Fibroblast of skin of right biceps (primary cell): ENCODE measurements at places on chromosomes 4 and X.
A peak's percentile ranks its signal among the peaks of the same experiment; 100 is the strongest.

DNA sequence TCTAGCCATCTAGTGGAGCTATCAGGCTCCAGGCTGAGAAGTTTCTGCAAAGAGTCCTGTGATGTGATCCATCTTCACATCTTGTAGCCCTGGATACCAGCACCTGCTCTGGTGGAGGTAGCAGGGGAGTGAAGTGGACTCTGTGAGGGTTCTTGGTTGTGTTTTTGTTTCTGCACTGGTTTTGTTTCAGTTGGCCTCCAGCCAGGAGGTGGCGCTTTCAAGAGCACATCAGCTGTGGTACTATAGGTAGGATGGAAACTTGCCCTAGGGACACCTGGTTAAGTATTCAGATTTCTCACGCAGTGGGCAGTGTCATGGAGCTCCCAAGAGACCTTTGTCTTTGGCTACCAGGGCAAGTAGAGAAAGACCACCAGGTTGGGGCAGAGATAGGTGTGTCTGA, 257.5 kb upstream of the SLC7A11 start:
- no peak for DNase-seq

GRCh38 chrX:70052895-70053615, 3.3 kb upstream of the AWAT2 start:
- no peak for DNase-seq

DNA sequence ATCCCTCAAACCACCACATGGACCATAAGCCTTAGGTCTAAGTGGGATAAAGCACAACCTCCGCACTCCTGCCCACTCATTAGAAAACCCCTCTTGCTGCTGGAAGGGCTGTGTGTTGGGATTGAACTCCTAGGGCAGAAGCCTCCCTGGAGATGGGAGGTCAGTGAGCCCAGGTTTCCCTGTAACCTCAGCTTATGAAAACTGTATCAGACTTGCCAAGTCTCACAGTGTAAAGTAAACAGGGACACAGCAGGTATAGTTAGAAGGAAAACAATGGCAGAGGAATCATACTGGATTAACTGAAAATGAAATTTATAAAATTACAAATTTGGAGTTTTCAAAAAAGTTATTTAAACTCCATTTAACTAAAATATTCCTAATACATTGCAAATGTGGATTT, 29.9 kb downstream of the CASP6 start:
- DNase-seq: no peak

DNA sequence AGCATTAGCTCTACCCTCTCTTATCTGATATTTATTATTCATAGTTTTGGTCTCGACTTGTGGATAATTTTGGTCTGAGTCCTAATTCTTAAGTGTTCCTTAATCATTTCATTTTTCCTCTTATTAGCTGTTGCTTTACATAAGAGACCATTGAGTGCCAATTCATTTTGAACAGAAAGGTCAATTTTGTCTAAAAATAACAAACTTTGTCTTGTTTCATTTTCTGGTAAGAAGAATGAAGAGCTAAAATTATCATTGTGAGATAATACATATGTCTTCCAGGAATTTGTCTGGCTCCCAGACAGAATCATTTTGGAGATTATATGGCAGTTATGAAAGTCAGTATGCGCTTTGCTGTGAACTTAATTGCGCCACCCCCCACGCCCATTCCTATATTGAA, 1471.8 kb downstream of the PCDH7 start:
- DNase-seq: no peak

DNA sequence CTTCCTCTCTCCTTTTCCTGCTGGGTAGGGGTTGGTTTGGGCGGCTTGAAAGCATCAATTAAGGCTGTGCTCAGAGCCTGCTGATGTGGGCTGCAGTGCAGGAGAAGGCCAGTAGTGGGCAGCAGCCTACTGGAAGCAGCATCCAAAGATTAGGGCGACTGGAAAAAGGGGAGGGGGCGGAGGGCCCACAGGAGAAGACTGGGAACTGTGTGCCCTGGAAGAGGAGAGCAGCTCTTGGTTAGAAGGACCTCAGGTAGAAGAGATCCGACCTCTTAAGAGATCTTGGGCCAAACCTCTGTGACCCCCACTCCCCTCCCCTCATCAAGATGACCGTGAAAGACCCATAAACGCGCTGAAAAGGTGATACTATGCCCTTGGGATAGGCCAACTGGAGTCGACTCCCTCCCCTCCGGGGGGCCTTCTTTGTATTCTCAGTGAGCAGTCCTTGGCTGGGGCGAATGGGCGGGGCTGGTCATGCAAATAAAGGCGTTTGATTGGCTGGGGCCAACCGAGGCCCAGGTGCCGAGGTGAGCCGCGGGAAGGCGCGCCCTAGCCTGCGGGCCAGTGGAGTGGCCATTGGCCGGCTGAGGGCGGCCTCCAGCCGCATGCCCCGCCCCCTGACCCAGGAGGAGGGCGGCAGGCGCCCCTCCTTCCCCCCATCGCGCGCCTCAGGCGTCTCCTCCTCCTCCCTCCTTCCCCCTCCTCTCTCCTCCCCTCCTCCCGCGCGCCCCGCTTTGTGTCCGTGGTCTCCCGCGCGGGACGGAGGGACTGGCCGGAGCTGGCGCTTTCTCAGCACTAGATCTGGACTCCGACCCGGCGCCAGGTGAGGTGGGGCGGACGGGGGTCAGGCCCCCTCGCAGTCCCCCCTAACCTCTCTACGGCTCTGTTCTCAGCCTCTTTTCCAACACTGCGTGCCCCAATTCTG, 10.1 kb downstream of the DLG3 start:
- DNase-seq: peak; percentile 52

GRCh38 chr4:174658246-174658645, 136.0 kb upstream of the HPGD start:
- DNase-seq: no peak

DNA sequence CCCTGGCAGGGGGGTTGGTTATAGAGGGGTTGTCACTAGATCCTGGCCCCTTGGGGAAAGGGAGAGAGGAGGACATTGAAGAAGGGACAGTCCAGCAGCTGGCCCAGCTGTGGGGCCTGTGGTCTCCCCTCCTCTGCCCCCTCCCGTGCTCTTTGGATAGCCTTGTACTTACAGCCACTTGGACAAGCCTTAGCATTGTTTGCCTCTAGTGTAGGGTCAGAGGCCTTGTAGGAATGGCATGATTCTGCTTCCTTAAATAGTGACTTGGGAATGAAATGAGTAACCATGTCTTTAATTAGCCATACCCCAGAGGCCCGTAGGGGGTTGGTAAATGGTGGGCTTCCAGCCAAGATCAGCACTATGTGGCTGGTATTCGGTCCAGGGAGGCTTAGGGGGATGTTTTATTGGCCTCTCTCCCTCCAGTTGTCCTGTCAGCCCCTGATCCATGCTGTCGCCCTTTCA, 230.6 kb downstream of the PTTG2 start:
- peak; percentile 90 for DNase-seq

DNA sequence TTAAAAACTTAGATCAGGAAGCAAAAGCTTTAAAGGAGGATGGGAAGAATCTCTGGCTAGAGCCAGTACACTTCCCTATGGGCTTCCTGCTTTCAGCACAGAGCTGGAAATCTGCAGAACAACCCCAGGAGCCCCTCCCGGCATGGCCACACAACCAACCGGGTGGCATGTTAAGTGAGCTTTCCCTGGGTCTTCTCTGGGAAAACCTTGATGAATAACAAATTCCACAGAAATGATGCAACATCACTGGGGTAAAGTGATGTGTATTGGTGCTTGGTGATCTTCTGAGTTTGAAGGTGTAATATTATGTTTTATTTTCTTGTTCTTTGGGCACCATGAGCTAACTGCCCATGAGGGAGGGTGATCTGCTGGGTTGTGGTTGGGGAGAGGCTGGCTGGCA, 22.1 kb downstream of the NHS start:
- DNase-seq: peak; percentile 65

GRCh38 chr4:74631338-74631737, 163.0 kb downstream of the BTC start:
- no peak for DNase-seq

DNA sequence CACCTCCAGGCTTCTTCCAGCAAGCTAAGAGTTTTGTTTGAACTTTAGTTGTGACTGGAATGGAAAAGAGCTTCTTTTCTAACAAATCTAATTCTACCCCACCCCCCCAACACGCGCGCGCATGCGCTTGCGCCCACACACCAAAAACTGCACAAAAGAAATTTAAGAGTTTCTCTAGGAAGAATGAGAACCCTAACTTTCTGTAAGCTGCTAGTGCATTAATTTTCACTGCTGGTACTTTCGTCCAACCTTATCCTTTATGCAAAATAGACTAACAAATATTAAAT, 9.0 kb upstream of the INTU start:
- DNase-seq: peak; percentile 26

DNA sequence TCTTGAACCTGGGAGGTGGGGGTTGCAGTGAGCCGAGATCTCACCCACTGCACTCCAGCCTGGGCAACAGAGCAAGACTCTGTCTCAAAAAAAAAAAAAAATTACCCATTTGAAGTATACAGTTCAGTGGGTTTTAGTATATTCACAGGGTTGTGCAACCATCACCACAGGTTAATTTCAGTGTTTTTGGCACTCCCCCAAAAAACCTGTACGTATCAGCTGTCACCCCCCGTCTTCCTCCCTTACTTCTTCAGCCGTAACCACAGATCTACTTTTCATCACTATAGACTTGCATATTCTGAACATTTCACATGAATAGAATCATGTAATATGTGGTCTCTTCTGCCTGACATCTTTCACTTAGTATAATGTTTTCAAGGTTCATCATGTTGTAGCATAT, 11.7 kb upstream of the PTTG2 start:
- DNase-seq: no peak

DNA sequence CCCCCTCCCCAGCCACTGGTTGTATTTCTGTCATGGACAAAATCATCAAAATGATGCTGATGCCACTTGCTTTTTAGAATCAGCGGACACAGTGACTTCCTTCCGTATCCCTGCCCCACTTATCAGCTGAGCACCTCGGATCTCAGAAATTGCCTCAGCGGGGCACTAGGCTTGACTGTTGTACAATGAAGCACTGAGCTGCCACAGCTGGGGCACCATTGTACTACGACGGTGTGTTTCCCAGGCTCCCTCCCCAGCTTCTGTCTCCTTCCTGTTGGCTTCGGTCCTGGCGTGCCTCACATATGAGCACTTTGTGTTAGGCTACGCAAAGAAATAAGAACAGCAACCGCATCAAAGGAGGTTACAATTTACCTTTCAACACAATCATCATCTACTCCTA, 82.4 kb downstream of the F11 start:
- no peak for DNase-seq

DNA sequence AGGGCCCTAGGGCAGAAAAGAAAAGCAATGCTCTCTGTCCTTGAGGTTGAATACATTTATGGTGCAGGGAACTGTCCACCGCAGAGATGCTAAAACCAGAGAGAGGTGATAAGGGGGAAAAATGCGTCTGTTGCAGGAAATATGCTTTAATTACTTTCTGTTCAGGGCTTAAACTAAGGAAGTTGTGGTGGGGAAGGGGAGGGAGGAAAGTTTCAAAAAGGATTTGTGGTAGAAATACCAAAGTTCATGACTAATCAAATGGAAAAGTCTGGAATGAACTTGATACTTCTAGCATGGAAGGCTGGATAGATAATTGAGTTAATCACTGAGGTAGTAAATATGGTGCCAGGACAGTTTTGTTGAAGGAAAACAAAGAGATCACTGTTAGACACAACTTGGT, 99.0 kb downstream of the ASB9 start:
- DNase-seq: peak; percentile 46

GRCh38 chr4:150136036-150136435, 57.8 kb downstream of the DCLK2 start:
- DNase-seq: peak; percentile 85

DNA sequence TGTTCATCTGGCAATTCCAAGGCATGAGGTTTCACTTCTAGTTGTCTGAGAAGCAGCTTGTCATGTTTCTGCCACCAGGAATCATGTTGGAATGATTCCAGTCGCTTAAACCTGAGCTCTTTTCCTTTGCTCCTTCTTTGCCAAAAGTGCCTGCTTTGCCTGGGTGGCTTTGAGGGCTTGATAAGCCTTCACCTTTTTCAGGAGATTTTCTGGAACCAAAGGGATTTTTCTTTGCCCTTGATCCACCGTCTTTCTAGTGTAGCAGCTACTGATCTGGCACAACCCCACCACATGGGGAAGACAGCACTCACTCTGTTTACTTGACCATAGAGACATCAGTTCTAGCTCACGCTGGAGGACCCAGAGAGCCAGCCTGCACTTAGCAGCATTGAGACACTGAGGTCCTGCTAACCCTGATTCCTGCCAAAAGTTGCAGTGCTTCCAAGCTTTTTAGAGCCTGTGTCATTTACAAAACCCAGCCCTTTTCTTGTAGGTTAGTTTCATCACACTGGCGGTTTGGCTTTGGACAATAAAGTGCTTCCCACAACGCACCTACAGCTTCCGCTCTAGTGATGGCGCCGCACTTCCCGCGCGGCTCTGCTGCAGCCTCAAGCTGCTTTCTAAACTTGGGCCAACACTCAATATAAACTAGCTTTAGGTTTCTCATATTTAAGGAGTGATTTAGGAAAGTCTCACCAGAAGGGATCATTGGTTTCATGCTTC, 7.3 kb upstream of the CCNI start:
- DNase-seq: no peak

DNA sequence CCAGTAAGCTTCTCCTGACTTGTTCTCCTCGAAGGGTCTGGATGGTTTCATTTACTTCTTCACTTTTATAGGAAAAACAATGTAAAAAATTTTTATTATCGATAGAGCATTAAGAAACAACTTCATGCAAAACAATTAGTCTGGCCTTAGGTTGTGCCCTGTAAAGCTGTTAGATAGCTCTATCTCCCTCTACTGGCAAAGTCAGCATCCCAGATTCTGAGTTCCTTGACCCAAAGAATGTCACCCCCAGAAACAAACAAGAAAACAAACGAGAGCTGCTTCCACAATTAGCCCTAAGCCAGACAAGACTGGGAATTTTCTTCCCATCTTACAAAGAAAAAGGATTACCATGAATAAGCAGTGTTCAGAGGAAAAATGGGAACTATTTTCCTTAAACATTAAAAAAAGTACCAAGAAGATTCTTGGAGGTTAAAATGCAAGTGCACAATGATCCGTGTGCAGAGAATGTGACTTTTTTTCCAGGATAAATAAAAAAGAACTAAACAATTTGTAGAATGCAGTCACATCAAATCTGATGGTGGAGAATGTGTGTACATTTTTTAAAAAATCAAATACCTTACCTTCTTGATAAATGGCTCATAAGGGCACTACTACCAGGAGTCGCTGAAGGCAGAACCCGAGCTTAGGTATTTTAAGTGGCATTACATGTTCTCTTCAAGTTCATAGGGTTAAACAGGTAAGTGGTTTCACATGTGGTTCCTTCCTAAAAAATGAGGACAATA, 293.2 kb downstream of the FBXO8 start:
- peak; percentile 26 for DNase-seq

DNA sequence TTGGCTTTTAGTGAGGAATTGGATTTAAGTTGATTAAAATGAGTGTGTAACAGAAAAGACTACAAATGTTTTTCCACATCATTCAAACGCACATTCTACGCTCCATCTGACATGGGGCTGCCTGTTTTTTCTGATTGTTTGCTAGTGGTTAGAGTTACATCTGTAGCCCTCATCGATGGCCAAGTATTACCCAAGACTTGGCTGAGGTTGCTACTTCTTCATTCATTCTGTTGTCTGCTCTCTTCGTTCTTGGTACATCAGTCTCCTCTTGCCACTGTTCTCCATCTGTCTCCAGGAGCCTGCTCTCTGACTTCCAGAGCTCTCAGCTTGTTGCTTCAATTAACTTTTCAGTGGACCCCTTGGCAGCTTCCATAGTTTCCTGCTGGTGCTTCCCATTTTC, 1844.6 kb upstream of the TENM3 start:
- DNase-seq: no peak
